ENCODE measurements at places on chromosomes 7 and 10. TPM values are rescaled to one million over a fixed set of nuclear protein-coding genes. Genes with fewer than 3 reads are reported as not detected.

- no peak for DNase-seq
Observed at GRCh38 chr7:127667017-127667670, 15.2 kb downstream of the SND1 start.

DNA sequence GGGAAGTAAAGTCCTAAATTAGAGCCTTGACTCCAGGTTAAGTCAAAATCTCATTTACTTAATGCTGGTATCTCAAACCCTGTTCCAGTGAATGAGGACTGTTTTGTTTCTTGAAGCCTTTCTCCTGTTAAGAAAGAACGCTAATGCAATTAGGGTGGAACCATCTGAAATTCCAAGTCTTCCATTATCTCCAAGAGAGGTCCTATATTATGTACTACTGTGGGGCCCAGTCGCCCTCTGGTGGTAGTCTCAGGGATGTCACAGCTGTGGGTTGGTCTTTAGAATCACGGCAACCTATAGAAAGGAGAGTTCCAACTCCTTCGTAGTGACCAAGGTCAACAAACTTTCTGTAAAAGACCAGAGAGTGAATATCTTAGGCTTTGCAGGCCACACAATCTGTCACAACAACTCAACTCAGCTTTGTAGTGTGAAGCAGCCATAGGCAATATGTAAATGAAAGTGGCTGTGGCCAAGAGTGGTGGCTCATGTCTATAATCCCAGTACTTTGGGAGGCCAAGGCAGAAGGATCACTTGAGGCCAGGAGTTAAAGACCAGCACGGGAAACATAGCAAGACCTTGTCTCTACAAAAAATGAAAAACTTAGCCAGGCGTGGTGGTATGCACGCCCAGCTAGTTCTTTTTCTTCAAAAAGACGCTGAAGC, 9.3 kb downstream of the RPP38 start:
- DNase-seq, result peak; percentile 54

- no peak for DNase-seq
Observed at GRCh38 chr10:96992721-96993120, 160.6 kb downstream of the LCOR start.

Gene NEUROD6
- not detected for total RNA-seq

Gene NCF1
- 1.0 TPM for total RNA-seq

Gene C10orf67
- total RNA-seq, result not detected

Gene APBB1IP
- total RNA-seq, result 16.1 TPM

Gene CPA4
- not detected for total RNA-seq

Gene PLXNA4
- 0.38 TPM for total RNA-seq
